ACHN (cell line): ENCODE measurements at places on chromosomes 3 and 15.

DNA sequence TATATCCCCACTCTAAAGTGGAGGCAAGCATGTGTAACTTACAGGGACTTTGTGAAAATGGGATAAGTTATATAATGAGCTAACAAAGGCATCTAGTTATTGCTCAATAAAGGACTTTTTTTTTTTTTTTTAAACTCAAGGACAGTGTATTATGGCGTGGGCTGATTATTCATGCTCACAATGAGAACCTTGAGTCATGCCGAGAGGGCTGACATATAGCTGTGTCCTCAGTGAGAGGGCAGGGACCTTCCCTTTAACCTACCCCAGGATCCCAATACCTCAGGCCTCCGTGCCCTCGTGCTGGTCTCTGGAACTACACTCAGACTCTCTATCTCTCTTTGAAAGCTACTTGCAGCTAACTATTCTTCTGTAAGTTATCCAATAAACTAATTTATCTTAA lies 319.9 kb upstream of the ICE2 start:
- DNase-seq: no peak

DNA sequence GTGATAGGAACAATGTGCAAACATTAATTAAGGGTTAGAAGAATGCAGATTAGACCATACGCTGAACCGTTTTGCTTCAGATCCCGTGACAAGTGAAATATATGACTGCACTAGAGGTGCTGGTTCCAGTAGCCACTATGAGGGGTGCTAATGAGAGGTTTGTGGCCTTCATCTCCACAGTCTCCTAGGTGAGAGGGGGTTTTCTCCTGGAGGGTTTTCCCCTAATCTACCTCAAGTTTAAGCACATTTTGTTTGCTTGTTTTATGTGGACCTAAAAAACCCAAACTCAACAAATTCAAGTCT lies 13.7 kb upstream of the SHF start:
- DNase-seq: no peak

- DNase-seq: peak; percentile 45
Observed at GRCh38 chr3:81581966-81582599, 179.4 kb downstream of the GBE1 start.

- no peak for DNase-seq
Observed at GRCh38 chr3:131747466-131747865, 244.7 kb upstream of the MRPL3 start.

DNA sequence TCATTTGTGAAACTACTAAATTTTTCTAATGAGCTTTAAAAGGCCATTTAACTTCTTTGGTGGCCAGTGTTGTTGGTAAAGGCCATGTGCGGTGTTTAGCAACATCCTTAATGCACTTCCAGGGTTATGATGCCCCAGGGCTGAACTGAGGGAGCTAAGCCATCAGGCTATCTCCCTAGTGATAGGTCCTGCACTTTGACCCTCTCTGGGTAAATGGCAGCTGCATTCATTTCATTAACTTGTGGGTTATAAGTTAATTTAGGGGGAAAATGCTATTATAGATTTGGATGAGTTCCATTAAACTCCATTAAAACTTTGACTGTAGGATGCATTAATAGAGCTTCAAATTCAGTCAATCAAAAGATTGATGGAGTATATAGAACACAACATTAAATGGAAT lies 366.7 kb upstream of the ZNF717 start:
- no peak for DNase-seq

DNA sequence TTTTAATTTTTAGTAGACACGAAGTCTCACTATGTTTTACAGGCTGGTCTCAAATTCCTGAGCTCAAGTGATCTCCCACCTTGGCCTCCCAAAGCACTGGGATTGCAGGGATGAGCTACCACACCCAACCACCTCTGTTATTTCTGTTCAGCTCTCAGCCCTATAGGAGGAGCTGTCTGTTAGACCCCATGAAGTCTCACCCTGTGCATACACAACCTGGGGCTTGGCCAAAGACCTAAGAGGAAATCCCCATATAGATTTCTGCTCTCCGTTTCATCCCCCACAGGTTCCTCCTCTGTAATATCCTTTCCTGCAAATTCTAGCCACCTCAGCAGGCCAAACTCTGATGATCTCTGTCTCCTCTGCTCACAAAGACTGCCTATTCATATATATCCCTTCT lies 56.6 kb upstream of the CTDSPL2 start:
- DNase-seq: no peak

DNA sequence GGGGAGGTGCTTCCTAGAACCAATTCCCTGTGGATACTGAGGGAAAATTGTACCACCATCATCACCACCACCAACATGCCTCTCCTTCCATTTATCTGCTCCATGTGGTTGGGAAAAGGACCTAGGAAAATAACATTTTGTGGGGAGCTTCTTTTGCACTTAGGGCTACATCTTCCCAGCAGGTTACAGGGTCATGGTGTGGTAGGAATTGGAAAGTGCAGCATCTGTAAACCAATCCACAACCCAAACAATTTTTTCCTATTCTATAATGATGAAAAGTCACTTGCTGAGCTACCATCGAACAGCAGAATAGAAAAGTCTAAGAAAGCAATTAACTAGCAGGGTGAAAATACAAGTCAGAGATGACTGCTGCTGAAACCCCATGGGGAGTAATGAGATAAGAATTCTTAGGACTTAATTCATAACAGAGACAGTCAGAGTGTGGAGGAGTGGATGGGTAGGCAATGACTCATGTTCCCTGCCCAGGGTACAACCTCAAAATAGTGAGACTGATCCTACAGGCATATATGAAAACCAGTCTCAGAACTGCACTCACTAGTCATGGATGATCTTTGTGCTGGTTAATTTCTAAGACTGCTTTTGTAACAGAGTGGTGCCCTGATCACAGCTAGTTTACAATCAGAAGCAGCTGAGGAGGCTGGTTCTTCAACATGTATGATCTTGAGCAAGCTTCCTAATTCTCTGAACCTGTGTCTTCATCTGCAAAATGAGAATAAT lies 38.1 kb upstream of the LEKR1 start:
- DNase-seq: peak; percentile 89

GRCh38 chr3:117719316-117719926 lies 1009.8 kb downstream of the TUSC7 start:
- DNase-seq: peak; percentile 32

GRCh38 chr3:45180051-45180450 lies 33.9 kb upstream of the CDCP1 start:
- peak; percentile 75 for DNase-seq

DNA sequence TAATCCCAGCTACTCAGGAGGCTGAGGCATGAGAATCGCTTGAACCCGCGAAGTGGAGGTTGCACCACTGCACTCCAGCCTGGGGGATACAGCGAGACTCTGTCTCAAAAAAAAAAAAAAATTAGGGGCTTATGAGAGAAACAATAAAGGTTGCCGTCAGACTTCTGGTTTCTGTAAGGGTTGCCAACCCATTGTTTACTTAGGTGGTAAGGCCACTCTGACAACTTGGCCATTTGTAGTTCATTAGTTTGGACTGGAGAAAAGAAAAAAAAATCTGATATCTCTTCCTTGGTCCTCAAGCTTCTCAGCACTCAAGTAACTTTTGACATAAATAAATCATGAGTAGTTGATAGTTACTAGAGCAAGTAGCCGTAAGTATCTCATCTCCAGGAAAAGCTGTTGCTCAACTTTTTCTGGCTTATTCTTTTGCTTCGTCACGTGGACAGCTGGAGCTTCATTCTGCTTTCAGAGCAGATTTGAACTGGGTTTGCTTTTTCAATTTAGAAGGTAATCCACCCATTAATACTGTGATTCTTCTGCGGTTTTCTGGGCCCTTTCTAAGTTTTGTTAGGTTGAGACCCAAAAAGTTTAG lies 9.4 kb downstream of the SNX1 start:
- DNase-seq: no peak

DNA sequence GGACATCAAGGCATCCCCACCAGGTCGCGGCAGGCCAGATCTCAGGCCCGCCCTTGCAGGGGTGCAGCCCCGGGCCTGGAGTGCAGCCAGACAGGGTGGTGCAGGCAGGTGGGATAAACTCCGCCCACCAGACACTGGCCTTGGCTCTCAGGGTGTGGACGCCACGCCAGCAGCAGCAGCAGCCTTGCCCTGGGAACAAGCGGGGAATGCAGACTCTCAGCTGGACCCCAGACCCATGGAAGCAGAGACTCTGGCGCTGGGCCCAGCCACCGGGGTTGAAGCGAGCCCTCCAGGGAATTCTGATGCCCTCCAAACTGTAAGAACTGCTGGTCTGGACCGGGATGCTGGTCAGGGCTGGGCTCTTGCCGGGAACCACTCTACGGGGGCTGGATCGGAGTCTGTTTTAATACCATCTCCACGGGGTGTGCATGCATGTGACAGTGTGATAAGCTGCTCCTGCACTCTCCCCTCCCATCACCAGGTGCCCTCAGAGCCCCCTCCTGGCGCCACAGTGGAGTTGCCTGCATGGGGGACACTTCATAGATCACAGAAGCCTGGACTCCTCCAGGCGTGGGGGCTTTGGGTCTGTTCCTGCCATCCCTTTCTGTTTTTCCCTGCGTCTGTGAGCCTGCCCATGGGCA lies 142.7 kb downstream of the NSMCE3 start:
- DNase-seq: no peak
